SJSA1 (cell line): ENCODE measurements at places on chromosomes 7 and 10. TPM values are rescaled to one million over a fixed set of nuclear protein-coding genes. Genes with fewer than 3 reads are reported as not detected.
A peak's percentile ranks its signal among the peaks of the same experiment; 100 is the strongest.

Gene ANKRD22
- not detected in 2 replicates for total RNA-seq

Gene SMKR1
- total RNA-seq, result 1.7 TPM in 1 of 2 replicates, not detected in the other

Gene UNCX
- not detected in 2 replicates for total RNA-seq

Gene CRYGN
- total RNA-seq, result not detected in 2 replicates

DNA sequence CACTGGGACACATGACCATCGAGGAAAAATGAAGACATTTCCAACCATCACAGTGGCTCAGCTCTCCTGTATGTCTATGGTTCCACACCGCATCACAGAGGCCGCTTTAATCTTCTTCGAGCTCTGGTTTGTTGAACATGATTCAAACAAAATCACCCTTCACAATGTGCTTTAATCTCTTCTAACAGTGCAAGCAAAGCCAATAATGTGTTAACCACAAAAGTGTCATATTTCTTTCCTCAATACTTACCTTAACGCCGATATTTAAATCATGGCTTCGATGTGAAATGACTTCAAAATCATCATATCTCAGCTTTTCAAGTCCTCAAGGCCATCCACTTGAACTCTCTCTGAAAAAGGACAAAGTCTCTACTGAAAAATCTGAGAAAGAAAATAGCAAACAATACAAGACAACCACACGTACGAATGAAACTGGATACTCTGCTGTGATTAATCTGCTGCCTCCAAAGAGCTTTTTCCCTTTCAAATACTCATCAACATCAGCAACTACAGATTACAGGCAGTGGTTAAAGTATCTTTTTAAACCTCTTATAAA lies 23.0 kb upstream of the SVIL start:
- DNase-seq, result no peak

DNA sequence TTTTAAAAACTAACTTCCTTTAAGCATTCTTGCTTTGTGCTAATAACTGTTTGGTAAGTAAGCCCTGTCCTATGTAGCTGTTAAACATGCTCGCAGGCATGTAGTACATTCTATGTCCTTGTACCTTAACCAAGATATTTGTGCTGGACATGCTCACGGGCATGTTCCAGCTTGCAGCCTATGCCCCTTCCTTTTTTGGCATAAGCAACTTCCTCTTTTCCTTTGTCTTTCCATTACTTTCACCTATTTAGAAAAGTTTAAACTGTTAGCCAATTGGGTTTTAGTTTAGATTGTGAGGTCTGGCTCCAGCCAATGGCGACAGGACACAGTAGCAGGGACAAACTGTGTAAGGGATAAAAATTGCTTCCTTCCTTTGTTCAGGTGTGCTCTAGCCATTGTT lies 14.4 kb upstream of the APBB1IP start:
- DNase-seq, result no peak

DNA sequence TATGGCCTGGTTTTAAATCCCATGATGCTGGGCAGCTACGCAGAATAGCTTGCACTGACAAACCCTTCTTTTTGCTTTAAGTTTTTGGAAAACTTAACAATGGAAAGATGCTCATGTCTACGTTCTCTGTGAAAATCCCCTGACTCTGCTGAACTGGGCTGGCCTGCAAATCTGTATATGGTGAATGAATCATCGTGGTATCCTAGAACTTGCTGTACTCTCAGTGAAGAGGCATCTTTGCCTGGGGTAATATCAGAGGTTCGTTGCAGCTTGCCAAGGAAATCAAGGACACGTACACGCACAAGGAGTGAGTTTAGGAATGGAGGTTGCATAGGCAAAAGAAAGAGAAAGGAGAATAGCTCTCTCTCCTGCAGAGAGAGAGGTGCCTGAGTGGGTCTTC lies 382.0 kb upstream of the ADARB2 start:
- DNase-seq, result no peak

DNA sequence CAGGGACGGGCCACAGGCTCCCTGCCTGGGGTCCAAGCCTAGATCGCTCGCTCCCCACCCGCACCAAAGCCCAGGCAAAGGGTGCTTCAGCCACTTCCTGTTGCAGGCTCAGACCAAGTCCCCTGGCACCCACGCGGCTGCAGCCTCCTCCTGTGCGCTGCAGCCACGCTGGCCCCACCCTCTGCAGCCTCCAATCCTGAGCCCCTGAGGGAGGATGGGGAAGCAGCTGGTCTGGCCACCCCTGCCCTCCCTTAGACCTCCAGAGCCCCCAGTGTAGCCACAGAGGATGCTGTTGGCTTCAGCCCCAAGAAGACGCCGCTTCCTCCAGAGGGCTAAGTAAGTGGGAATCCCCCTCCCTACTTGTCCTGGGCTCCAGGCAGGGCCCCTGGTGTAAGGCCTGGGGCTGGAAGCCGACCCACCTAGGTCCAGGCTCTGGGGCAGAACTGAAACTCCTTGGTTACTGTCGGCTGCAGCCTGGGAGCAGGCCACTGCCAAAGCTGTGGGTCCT lies 9.4 kb downstream of the LIMK1 start:
- no peak for DNase-seq

DNA sequence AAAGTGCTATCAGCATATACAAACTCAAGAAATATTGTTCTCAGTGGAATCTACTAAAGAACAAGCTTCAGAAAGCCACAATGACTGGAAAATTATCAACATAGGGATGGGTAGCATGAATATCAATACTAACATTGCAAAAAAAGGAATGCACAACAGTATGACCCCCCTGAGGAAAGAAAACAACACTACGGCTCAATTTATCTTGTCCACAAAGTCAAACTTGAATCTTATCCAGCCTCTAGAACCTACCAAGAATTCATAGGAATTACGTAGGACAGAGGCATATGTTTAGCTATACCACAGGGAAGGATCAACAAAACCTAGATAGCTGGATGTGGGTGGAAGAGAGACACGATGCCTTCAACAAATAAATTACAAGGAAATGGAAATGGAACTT lies 54.6 kb downstream of the AGMO start:
- no peak for DNase-seq

DNA sequence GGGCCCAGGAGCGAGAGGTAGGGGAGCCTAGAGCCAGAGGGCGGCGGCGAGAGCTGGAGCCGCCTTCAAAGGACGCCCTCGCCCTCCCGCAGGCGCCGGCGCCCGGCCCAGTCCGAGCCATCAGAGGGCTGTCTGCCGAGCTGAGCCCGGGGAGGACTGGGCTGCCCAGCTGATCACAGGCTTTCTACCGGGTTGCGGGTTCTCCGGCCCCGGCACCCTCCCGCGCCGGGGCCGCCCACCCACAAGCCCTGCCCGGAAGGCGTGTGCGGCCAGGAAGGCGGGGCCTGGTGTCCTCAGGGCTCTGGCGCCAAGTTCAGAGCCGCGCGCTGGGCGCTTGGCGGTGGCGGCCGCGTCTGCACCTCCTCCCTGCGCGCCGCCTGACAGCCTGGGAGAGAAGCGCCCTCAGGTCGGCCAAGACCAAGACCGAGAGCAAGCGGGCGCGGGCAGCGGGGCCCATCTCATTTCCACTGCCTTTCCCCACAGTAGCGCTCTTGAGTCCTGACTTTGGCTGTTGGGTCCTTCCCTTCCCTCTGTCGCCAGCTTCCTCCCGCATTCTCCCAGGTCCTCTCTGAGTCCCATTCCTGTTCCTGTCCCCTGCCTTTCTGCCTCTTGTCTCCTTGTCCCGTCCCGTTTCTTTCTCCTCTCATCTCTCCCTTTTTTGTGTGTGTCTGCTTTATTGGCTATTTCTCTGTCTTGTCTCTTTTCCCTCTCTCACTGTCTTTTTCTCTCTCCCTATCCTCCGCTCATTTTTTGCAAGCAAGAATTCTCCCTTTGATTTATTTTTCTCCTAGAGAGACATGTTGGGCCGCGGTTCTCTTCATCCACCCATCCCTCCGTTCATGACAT lies 60.6 kb upstream of the MSMB start:
- peak; percentile 82 for DNase-seq

GRCh38 chr10:71429304-71429703 lies 32.6 kb downstream of the CDH23 start:
- peak; percentile 19 for DNase-seq

DNA sequence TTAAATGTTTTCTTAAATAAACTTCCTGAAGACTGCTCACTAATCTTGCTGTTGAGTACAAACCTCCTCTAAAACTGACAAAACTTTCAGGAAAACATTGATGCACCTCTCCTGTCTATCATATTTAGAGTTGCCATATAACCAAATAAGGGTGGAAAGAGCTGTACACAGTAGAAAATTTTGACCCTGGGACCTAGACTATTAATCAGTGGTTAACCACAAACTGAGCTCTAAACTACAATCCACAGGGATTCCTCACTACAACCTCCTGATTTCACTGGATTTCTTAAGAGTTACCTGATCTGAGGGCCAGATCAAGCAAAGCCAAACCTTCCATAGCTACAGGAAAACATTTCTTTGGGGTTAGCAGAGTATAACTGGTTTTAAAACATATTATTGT lies 39.9 kb upstream of the WNT16 start:
- no peak for DNase-seq

- no peak for DNase-seq
Observed at GRCh38 chr10:13490503-13490902, 38.3 kb downstream of the BEND7 start.

DNA sequence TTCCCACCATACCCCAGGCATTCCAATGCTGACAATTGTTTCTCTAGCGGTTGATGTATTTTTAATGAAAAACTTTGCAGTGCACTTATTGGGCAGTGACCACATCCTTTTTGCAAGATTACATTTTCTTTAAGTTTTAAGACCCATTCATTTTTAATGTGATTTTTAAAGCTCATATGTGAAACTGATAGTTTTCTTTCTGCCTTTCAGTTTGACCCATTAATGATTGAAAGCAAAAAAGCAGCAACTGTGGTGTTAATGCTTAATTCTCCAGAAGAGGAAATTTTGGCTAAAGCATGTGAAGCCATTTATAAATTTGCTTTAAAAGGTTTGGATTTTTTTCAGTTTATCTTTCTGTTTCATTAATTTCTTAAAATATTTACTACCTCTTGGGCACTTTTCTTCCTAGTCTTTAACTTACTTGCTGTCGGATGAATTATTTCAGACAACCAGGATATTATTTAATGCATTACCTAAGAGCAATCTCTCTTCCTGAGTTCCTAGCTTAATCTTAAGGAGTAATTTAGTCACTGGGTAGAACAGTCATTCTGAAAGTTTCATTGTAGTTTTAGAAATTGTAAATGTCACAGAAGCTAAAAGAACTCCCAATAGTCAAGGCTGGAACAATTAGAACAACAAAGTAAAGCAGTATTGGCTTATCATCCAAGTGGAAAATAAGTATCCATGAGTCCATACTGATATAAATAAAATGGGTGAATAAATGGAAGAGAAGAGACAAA lies 18.3 kb downstream of the ARMC3 start:
- DNase-seq, result no peak

DNA sequence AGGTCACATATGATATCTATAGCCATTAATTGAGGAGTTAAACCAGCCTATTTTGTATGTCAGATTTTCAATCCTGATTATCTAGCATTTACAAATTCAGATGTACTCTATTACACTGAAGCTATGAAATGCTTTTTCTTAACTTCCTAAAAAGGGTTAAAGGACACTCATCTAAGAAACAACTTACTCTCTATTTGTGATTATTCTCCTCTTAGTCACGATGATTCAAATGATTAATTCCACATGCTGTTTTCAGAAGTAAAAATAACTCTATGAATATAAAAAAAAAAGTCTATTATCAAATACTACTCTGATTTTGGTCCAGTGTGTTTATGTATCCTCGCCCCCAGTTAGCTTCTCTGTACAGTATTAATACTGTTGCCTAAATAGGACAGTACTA lies 1199.9 kb downstream of the GATA3 start:
- no peak for DNase-seq

DNA sequence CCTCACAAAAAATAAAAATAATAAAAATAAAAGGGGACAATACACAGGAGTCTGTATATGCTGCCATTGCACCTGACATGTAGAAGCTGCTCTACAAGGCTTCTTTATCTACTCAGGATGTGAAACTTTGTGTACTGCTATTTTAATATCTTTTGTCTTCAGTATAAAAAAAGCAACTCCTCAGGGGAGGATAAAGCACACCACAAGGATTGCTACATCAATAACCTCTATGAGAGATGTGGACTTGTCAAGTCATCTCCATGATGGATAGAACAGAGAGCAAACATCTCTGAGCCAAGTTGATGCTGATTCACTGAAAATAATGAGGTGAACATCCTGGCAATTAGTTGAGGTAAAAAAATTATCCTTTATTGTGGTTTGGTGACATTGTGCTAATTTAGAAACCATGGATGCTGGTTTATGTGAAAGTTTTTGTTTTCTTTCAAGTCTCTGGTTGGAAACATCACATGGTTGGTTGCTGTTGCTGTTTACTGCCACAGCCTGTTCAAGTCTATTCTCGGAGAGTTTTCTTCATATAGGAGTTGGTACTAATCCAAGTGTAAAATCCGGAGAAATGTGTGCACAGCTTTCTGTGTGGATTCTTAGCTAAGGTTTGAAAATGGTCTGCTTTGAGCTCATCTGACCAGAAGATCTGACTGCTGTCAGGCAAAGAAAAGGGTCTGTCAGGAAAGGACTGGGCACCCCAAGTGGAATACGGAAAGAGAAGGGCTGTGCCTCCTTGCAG lies 1.5 kb upstream of the HECW1 start:
- no peak for DNase-seq

DNA sequence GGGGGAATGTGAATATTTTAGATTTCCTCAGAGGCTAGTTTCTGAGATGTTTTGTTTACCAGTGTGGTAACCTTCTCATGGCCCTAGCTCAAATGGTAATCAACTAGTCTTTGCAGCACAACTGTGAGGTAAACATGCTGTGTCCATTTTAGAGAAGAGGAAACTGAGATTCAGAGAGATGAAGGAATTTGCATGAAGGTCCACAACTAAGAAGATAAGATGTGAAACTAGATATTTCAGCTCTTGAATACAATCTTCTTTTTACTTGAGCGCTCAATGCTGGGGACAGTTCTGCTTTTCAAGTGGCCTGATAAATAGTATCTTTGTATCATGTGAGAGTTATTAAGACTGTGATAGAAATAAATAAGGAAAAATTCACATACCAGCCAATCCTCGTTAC lies 245.4 kb downstream of the AUTS2 start:
- no peak for DNase-seq

GRCh38 chr7:50446542-50446960 lies 3.6 kb downstream of the FIGNL1 start:
- DNase-seq, result no peak

- no peak for DNase-seq
Observed at GRCh38 chr7:70752794-70753241, 379.1 kb upstream of the GALNT17 start.

GRCh38 chr10:95536017-95536416 lies 25.2 kb downstream of the SORBS1 start:
- DNase-seq, result no peak
